GM23248 (cell line): ENCODE measurements at places on chromosomes 16 and 17. TPM values are rescaled to one million over a fixed set of nuclear protein-coding genes. Genes with fewer than 3 reads are reported as not detected.
A peak's percentile ranks its signal among the peaks of the same experiment; 100 is the strongest.

Gene C17orf78
- not detected in 2 replicates for polyA plus RNA-seq

Gene SERPINF2
- polyA plus RNA-seq: 0.08 TPM in 1 of 2 replicates, not detected in the other

Gene TMC5
- polyA plus RNA-seq: not detected in 2 replicates

Gene TMEM106A
- polyA plus RNA-seq: 5.1 and 5.9 TPM in 2 replicates

Gene RAD51C
- polyA plus RNA-seq: 40.2 and 45.8 TPM in 2 replicates

Gene TMEM235
- not detected in 2 replicates for polyA plus RNA-seq

Gene AATF
- 48.1 and 50.2 TPM in 2 replicates for polyA plus RNA-seq

GRCh38 chr16:70753694-70754325 is 47.1 kb downstream of the VAC14 start:
- H3K36me3 ChIP-seq: no peaks in the 10 kb centered on the region; the same call in 1 of the 2 replicates
- no peak overlapping the region for H3K27ac ChIP-seq
- peaks cover 15% of the 10 kb centered on the region for H3K4me1 ChIP-seq

- H3K27me3 ChIP-seq: no peaks in the 10 kb centered on the region; the same call in none of the 2 replicates
- no peak overlapping the region for H3K4me3 ChIP-seq
- no peaks in the 10 kb centered on the region for H3K36me3 ChIP-seq
- DNase-seq: no peak
- no peaks in the 10 kb centered on the region for H3K4me1 ChIP-seq
These were observed 42.2 kb upstream of the KIFC3 start for GRCh38 chr16:57844416-57845030.

- peak overlapping the region; percentile 100 for H3K27ac ChIP-seq
- H3K36me3 ChIP-seq: no peaks in the 10 kb centered on the region
- H3K4me3 ChIP-seq: peak overlapping the region; percentile 42; the same call in 1 of the 2 replicates
- no peaks in the 10 kb centered on the region for H3K27me3 ChIP-seq
- DNase-seq: no peak
These were observed 7.7 kb upstream of the COL1A1 start for GRCh38 chr17:50209133-50209471.

DNA sequence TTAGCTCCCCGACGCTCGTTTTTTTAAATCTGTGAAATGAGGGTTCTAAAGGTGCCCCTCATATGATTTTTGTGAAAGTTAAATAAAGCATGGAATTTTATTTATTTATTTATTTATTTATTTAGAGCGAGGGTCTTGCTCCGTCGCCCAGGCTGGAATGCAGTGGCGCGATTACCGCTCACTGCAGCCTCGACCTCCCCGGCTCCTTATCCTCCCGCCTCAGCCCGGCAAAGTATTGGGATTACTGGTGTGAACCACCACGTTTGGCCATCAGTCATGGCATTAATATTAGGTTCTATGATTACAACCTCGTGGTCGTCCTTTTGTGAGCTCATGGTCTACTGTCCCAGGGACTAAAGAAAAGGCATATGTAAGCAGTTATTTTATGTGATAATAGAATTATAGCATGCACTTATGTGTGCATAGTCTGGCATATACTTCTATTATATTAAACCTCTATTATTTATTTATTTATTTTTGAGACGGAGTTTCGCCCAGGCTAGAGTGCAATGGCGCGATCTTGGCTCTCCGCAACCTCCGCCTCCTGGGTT is 557 bp upstream of the LUC7L start:
- peaks cover 15% of the 10 kb centered on the region; the same call in 1 of the 2 replicates for H3K36me3 ChIP-seq
- H3K4me3 ChIP-seq: peak overlapping the region; percentile 95
- H3K4me1 ChIP-seq: peaks cover 10% of the 10 kb centered on the region
- H3K27me3 ChIP-seq: no peaks in the 10 kb centered on the region
- peak; percentile 37 for DNase-seq
- H3K27ac ChIP-seq: peak overlapping the region; percentile 94

DNA sequence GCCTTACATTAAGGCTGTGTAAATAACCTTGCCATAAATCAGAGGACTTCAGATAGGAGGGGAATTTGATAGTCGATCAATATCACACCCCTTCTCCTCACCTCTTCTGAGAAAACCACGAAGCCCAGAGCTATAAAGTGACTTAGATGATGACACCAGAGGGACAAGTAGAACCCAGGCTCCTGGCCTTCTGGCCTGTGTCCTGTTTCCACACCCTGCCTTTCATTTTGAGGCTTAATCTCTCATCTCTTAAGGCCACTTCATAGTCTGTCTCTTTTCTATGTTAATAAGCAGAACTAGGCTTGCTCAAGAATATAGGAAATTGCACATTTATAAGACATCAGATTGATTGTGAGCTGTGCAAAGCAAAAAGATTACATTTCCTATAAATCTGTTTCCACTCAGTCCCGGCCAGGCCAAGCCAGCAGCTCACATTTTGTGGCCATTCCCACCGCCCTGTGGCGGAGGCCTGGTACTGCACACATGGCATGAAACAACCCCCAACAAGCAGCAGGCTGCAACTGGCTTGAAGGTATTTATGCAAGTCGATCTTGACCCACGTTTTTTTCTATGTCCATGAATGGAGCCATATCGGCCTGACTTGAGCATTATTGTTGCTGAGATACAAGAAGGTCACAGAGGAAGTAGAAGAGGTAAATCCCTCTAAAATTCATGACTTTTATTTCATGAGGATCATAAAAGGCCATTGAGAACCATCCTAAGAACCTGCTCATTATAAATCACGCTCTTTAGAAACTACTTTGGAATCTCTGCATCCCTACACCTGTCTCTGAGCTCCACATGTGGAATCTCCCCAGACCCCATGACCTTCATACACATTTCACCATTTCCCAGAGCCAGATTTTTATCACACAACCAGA is 93.7 kb downstream of the PMP22 start:
- peak; percentile 87 for DNase-seq
- no peaks in the 10 kb centered on the region for H3K36me3 ChIP-seq

GRCh38 chr17:34218748-34219147 is 36.3 kb upstream of the CCL2 start:
- no peaks in the 10 kb centered on the region for H3K4me1 ChIP-seq
- no peak for DNase-seq
- no peak overlapping the region for H3K27ac ChIP-seq
- H3K36me3 ChIP-seq: no peaks in the 10 kb centered on the region
- no peak overlapping the region for H3K4me3 ChIP-seq

DNA sequence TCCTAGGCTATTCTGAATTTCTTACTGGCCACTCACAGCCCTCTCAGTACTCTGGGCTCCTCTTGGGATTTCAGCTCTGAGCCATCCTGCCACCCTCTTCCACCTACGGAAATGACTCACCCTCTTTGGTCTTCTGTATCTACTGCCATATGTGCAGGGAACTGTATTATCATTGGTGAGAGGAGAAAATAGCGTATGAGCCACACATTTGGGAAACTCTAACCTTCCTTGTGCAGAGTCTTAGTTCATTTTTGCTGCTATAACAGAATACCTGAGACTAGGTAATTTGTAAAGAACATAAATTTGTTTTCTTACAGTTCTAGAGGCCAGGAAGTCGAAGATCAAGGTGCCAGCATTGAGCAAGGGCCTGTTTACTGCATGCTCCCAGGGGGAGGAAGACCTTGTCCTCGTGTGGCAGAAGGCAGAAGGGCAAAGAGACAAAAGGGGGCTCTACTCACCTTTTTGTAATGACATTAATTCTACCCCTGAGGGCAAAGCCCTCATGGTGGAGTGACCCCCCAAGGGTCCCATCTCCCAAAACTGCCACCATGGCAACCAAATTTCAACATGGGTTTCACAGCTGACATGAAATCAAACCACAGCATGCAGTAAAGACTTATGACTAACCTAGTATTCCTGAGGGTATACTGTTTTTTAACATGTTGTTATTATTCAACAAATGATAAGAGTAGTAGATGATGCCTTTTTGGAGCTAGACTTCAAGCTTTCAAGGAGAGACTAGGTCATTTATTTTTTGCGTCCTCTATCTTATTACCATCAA is 191.8 kb downstream of the PRKCA start:
- peaks cover 41% of the 10 kb centered on the region for H3K4me1 ChIP-seq
- 0 out of 2 replicates have a peak, but pooled peaks cover 5% of the 10 kb centered on the region for H3K36me3 ChIP-seq
- DNase-seq: peak; percentile 98
- H3K27ac ChIP-seq: peak overlapping the region; percentile 92
- H3K27me3 ChIP-seq: no peaks in the 10 kb centered on the region
- peak overlapping the region; percentile 21 for H3K4me3 ChIP-seq

DNA sequence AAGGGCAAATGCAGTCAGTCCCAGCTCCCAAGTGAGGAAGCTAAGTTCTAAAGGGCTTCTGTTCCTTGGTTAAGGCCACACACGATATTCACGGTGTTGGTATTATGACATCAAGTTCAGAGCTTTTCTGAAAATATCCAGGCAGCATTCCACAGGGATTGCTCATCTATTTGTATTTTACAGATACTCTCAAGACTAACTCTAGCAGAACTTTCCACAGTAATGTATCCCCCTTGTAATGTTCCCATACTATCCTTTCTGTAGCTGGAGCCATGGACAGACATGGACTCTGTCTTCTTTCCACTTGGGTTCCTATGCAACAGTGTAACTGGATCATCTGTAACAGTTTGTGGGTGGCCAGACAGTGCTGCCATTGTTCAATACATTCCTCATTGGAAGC is 13.5 kb downstream of the SDR42E1 start:
- peak; percentile 82 for DNase-seq
- peaks cover 17% of the 10 kb centered on the region for H3K4me1 ChIP-seq
- H3K36me3 ChIP-seq: no peaks in the 10 kb centered on the region

- peak; percentile 95 for DNase-seq
- H3K27ac ChIP-seq: peak overlapping the region; percentile 82
- H3K27me3 ChIP-seq: no peaks in the 10 kb centered on the region
These were observed 8.7 kb upstream of the KAT7 start for GRCh38 chr17:49779739-49780231.

DNA sequence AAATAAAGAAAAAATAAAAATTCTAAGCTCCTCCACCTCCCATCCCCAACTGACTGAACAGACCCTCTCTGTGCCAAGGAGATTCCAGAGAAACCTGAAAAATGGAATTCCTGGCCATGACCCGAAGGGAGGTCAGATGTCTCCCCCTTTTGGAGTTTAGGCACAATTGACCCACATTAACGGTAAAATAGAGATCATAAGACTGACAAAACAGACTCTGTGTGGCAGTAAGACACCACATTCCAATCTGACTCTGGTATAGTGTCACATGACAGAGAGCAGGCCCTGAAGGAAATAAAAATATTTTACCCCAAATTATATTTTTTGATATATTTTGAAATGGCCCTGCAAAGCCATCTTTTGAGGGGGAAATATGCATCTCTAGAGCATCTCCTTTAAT is 115.1 kb upstream of the ZKSCAN2 start:
- H3K27ac ChIP-seq: no peak overlapping the region
- no peaks in the 10 kb centered on the region for H3K4me1 ChIP-seq
- no peaks in the 10 kb centered on the region for H3K36me3 ChIP-seq

- H3K36me3 ChIP-seq: no peaks in the 10 kb centered on the region
- peaks cover 9% of the 10 kb centered on the region for H3K27me3 ChIP-seq
- no peak for DNase-seq
- H3K4me3 ChIP-seq: no peak overlapping the region
- H3K27ac ChIP-seq: no peak overlapping the region
These were observed 85.4 kb downstream of the IRX3 start for GRCh38 chr16:54201200-54201599.
